CD4-positive, alpha-beta T cell (primary cell): ENCODE measurements at places on chromosomes 16 and 17.

- no peak overlapping the region for H3K4me3 ChIP-seq
- peaks cover 21% of the 10 kb centered on the region for H3K4me1 ChIP-seq
- H3K36me3 ChIP-seq: no peaks in the 10 kb centered on the region
- H3K27ac ChIP-seq: no peak overlapping the region
Observed at GRCh38 chr17:74968361-74968780, 4.2 kb downstream of the HID1 start.

GRCh38 chr17:149897-150584, 12.7 kb downstream of the SCGB1C2 start:
- no peak for DNase-seq
- no peak overlapping the region for H3K4me3 ChIP-seq
- H3K27me3 ChIP-seq: peaks cover 5% of the 10 kb centered on the region
- no peak overlapping the region for H3K27ac ChIP-seq
- no peaks in the 10 kb centered on the region for H3K4me1 ChIP-seq
- H3K36me3 ChIP-seq: no peaks in the 10 kb centered on the region

DNA sequence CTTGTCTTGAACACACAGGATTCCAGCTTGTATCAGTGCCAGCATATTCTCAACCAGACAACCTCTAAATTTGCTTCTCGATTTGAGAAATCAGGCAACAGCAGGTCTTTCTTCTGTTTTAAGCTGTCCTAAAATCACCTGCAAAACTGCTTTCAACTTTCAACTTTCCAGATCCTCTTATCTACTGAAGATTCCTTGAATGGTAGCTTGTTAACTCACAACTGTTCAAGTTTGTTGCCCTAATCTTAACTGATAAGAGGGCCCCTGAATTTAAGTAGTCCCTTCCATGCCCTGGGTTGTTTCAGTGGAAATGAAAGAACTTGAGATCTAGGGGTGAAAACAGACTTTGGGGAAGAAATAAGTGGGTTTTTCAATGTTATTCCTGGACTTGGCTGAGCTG, 57.2 kb downstream of the CHD9 start:
- H3K27ac ChIP-seq: no peak overlapping the region
- no peak for DNase-seq
- H3K36me3 ChIP-seq: no peaks in the 10 kb centered on the region
- no peaks in the 10 kb centered on the region for H3K4me1 ChIP-seq
- no peak overlapping the region for H3K4me3 ChIP-seq
- no peaks in the 10 kb centered on the region for H3K27me3 ChIP-seq

GRCh38 chr17:45081047-45081703, 20.1 kb downstream of the NMT1 start:
- H3K36me3 ChIP-seq: peaks cover 59% of the 10 kb centered on the region
- H3K27me3 ChIP-seq: no peaks in the 10 kb centered on the region
- no peak for DNase-seq
- peaks cover 3% of the 10 kb centered on the region for H3K4me1 ChIP-seq

GRCh38 chr17:75825149-75825552, 19.1 kb downstream of the UNC13D start:
- H3K36me3 ChIP-seq: peaks cover 65% of the 10 kb centered on the region
- H3K27ac ChIP-seq: peak overlapping the region; percentile 41
- peaks cover 46% of the 10 kb centered on the region for H3K4me1 ChIP-seq
- H3K4me3 ChIP-seq: no peak overlapping the region
- no peak for DNase-seq
- no peaks in the 10 kb centered on the region for H3K27me3 ChIP-seq

- H3K27ac ChIP-seq: no peak overlapping the region
- peaks cover 15% of the 10 kb centered on the region for H3K4me1 ChIP-seq
- H3K4me3 ChIP-seq: no peak overlapping the region
- DNase-seq: no peak
Observed at GRCh38 chr17:28228986-28229729, 89.8 kb upstream of the TMEM97 start.

DNA sequence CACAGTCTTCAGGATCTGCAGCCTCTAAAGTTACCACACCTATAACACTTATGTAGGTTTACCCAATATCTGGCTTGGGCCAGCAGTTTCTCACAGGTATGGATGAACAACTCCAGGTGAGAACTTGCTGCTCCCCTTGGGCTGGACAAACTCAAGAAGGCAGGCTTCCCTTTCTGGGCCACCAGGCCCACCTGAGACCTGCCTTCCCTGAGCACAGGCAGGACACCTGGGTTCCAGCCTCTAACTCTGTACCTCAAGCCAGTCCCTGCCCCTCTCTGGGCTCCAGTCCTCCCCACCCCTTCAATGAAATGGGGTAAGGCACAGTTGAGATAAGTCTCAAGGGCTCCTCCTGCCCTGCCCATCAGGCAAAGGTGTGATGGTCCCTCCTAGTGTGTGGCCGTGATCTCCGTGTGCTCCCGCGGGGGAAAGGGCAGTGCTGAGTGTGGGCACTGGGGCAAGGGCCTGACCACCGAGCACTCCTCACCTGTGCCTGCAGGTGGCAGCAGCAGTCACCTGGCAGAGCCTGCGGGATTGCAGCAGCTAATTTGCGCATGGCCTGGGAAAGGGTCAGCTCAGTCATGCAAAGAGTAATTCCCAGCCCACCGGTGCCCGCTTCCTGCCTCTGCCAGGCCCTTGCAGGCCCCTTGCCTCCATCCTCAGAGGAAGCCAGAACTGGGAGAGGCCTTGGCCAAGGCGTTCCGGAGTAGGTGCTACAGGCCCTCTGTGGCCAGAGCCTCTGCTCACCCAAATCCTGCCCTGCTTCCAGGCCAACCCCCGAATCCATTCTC, 28.2 kb upstream of the ADGRG1 start:
- H3K27me3 ChIP-seq: no peaks in the 10 kb centered on the region
- peaks cover 41% of the 10 kb centered on the region for H3K4me1 ChIP-seq
- no peak overlapping the region for H3K27ac ChIP-seq

DNA sequence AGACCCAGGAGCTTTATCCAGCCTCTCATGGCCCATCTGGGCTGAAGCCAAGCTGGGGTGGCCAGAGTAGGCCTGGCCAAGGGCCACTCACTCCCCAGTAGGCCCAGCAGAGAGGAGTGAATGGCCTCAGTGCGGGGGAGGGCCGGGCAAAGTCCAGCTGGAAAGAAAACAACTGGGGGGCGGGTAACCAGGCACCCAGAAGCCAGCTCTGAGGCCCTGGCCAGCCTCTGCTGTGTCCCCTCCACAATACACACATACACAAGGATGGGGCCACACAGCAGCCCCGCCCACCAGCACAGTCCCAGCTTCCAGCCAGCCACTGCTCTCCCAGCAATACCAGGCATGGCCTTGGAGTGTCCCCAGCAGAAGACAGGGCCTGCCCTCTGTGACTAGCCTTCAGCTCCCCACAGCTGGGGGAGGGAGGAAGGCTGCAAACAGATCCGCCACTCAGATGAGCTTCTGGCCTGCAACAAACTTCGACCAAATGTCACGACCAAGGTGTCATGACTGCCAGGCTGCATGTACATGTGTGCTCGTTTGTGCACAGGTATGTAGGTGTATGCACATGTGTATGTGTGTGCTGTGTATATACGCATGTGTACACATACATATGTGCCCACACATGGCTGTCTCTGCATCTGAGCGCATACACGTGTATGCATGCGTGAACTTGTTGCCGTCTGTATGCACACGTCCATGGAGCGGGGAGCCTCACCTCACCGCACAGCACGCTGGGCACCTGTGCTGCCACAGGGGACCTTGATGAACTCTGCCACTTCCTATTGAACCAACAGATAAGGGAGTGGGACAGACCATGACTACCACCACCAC, 5.0 kb downstream of the CARHSP1 start:
- no peak overlapping the region for H3K27ac ChIP-seq
- H3K36me3 ChIP-seq: peaks cover 4% of the 10 kb centered on the region
- no peaks in the 10 kb centered on the region for H3K27me3 ChIP-seq
- H3K4me3 ChIP-seq: no peak overlapping the region
- no peak for DNase-seq

DNA sequence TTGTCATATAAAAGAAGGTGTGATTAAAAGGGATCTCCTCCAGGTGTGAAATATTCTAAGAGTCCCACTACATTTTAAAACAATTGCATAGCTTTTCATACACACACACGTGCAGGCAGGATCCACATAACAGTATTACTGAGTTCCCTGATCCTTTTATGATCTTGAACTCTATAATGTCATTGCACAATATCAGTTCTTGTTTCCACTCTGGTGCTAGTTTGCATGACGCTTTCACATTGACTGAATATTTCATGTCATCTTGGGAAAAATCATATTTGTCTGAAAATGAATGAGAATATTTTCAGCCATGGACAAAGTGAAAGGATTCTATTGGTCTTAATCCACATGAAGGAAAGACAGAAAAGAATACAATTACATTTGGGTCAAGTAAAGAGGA, 703.8 kb downstream of the CDH8 start:
- no peak overlapping the region for H3K27ac ChIP-seq
- H3K27me3 ChIP-seq: no peaks in the 10 kb centered on the region
- no peak for DNase-seq

- no peaks in the 10 kb centered on the region for H3K36me3 ChIP-seq
- no peak for DNase-seq
- no peaks in the 10 kb centered on the region for H3K27me3 ChIP-seq
- H3K4me3 ChIP-seq: no peak overlapping the region
- no peaks in the 10 kb centered on the region for H3K4me1 ChIP-seq
Observed at GRCh38 chr16:54957403-54958166, 26.9 kb downstream of the IRX5 start.

- no peaks in the 10 kb centered on the region for H3K27me3 ChIP-seq
- H3K36me3 ChIP-seq: no peaks in the 10 kb centered on the region
- DNase-seq: no peak
- H3K4me1 ChIP-seq: peaks cover 14% of the 10 kb centered on the region
- no peak overlapping the region for H3K4me3 ChIP-seq
Observed at GRCh38 chr16:68406458-68407152, 41.7 kb downstream of the SMPD3 start.

- H3K4me1 ChIP-seq: peaks cover 24% of the 10 kb centered on the region
- peak overlapping the region; percentile 83 for H3K27ac ChIP-seq
- peaks cover 31% of the 10 kb centered on the region for H3K36me3 ChIP-seq
- no peaks in the 10 kb centered on the region for H3K27me3 ChIP-seq
- peak overlapping the region; percentile 78 for H3K4me3 ChIP-seq
Observed at GRCh38 chr16:5072334-5073278, 963 bp downstream of the ALG1 start.

DNA sequence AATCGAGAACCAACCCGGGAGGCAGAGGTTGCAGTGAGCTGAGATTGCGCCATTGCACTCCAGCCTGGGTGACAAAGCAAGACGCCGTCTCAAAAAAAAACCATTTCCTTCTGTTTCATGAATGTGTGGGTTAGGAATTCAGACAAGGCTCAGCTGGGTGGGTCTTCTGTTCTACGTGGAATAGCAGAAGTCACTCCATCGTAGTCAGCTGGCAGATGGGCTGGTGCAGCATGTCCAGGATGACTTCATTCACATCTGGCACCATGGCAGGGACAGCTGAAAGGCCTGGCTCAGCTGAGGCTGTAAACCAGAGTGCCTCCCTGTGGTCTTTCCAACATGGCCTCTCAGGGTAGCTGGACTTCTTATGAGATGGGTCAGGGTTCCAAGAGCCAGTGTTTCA, 89.0 kb downstream of the C17orf67 start:
- no peaks in the 10 kb centered on the region for H3K36me3 ChIP-seq
- no peak for DNase-seq
- H3K4me3 ChIP-seq: no peak overlapping the region
- no peaks in the 10 kb centered on the region for H3K4me1 ChIP-seq
- no peak overlapping the region for H3K27ac ChIP-seq

DNA sequence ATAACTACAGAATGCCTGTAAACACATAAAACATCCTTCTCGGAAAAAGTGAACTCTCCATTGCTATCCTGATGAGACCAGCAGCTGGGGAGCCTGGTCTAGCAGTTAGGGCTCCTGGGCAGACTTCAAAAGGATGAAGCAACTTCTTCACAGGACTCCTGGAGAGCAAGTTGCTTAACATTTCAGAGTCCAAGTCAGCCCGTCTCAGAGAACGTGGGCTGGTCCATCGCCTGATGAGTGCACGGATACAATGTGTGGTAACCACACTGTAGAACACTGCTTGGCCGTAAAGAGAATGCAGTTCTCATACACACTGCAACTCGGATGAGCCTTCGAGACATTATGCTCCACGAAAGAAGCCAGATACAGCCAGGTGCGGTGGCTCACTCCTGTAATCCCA, 52.7 kb downstream of the TMEM235 start:
- no peak overlapping the region for H3K4me3 ChIP-seq
- no peak for DNase-seq
- peaks cover 2% of the 10 kb centered on the region for H3K4me1 ChIP-seq

- H3K36me3 ChIP-seq: peaks cover 39% of the 10 kb centered on the region
- no peaks in the 10 kb centered on the region for H3K27me3 ChIP-seq
- peaks cover 18% of the 10 kb centered on the region for H3K4me1 ChIP-seq
- H3K27ac ChIP-seq: no peak overlapping the region
- H3K4me3 ChIP-seq: no peak overlapping the region
Observed at GRCh38 chr17:1529863-1530262, 13.5 kb upstream of the INPP5K start.

- DNase-seq: no peak
- H3K4me1 ChIP-seq: peaks cover 33% of the 10 kb centered on the region
- no peak overlapping the region for H3K27ac ChIP-seq
- H3K36me3 ChIP-seq: peaks cover 37% of the 10 kb centered on the region
Observed at GRCh38 chr17:19021622-19022083, 17.1 kb upstream of the FAM83G start.

DNA sequence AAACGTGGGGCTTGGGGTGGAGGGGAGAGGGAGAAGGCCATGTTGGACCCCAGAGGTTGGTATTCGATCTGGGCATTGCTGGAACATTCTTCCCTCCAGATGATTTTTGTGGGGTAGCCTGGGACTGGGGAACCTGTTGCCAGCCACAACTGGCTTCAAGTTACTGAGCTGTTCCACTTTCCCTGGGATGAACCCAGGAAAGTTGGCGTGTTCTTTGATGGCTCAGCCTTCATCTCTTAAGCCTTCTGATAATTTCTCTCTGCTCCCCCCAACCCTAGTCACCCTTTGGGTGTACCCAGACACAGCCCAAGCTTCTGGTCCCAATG, 2.1 kb downstream of the TBX21 start:
- H3K27ac ChIP-seq: peak overlapping the region; percentile 62
- peaks cover 2% of the 10 kb centered on the region for H3K27me3 ChIP-seq
- no peak for DNase-seq
- H3K4me1 ChIP-seq: peaks cover 72% of the 10 kb centered on the region
- H3K36me3 ChIP-seq: no peaks in the 10 kb centered on the region

- DNase-seq: peak; percentile 88
- H3K4me1 ChIP-seq: peaks cover 46% of the 10 kb centered on the region
- H3K27ac ChIP-seq: no peak overlapping the region
- no peaks in the 10 kb centered on the region for H3K36me3 ChIP-seq
- no peak overlapping the region for H3K4me3 ChIP-seq
Observed at GRCh38 chr16:66478733-66479511, 51.8 kb downstream of the BEAN1 start.

- H3K4me3 ChIP-seq: no peak overlapping the region
- DNase-seq: no peak
- H3K4me1 ChIP-seq: peaks cover 6% of the 10 kb centered on the region
- no peak overlapping the region for H3K27ac ChIP-seq
- no peaks in the 10 kb centered on the region for H3K27me3 ChIP-seq
Observed at GRCh38 chr17:8133399-8133798, 9.5 kb upstream of the HES7 start.

GRCh38 chr17:35088356-35088880, 24.9 kb upstream of the RFFL start:
- peak overlapping the region; percentile 92 for H3K4me3 ChIP-seq
- peak overlapping the region; percentile 88 for H3K27ac ChIP-seq
- peaks cover 52% of the 10 kb centered on the region for H3K4me1 ChIP-seq
- DNase-seq: peak; percentile 66

GRCh38 chr17:1001640-1002411, 4.9 kb downstream of the TIMM22 start:
- H3K4me1 ChIP-seq: peaks cover 21% of the 10 kb centered on the region
- H3K4me3 ChIP-seq: no peak overlapping the region
- H3K27ac ChIP-seq: no peak overlapping the region
- DNase-seq: no peak
- peaks cover 67% of the 10 kb centered on the region for H3K36me3 ChIP-seq
